Neural progenitor cell (in vitro differentiated cells): ENCODE measurements at places on chromosomes 1 and 21. TPM values are rescaled to one million over a fixed set of nuclear protein-coding genes. Genes with fewer than 3 reads are reported as not detected.

- H3K4me1 ChIP-seq, result peaks cover 56% of the 10 kb centered on the region
- no peaks in the 10 kb centered on the region for H3K36me3 ChIP-seq
- peak; percentile 81 for DNase-seq
- H3K27me3 ChIP-seq, result no peaks in the 10 kb centered on the region
- H3K4me3 ChIP-seq, result no peak overlapping the region
- H3K27ac ChIP-seq, result no peak overlapping the region
Measured at GRCh38 chr1:58155418-58156123, 391.0 kb downstream of the OMA1 start.

- H3K36me3 ChIP-seq, result no peaks in the 10 kb centered on the region
- no peak for DNase-seq
- no peak overlapping the region for H3K27ac ChIP-seq
- H3K4me3 ChIP-seq, result no peak overlapping the region
- H3K4me1 ChIP-seq, result peaks cover 15% of the 10 kb centered on the region
- H3K27me3 ChIP-seq, result no peaks in the 10 kb centered on the region
Measured at GRCh38 chr1:119631086-119631432, 17.0 kb downstream of the ZNF697 start.

Gene CHRNB2
- 0.11 and 2.3 TPM in 2 replicates for total RNA-seq

Gene RPL11
- total RNA-seq, result 1,388 and 2,503 TPM in 2 replicates

DNA sequence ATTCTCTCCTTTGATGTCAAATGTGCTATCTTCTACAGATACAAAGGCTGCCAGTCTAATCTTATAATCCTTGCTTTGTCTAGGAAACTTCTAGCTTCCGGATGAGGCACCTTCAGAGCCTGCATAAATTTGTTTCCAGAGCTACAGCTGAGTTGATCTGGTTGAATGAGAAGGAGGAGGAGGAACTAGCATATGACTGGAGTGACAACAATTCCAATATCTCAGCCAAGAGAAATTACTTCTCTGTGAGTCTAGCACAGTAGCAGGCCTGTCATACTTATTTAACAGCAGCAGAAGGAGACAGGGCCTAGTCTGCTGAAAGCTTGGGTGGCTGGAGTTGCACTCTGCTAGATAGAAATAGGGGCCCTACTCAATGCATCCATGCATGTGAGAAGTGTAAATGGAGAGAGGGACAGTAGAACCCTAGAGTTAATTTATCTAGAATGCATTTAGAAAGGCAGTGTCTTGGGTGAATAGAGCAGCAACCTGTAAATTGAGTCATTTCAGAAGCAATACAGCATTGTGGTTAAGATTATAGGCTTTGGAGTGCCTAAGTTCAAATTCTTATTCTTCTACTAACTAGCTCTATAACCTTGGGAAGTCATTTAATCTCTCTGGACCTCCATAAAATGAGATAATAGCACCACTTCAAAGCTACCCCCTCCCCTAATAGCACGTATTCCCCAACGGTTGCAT is 89.0 kb downstream of the MACF1 start:
- no peaks in the 10 kb centered on the region for H3K27me3 ChIP-seq
- H3K4me1 ChIP-seq, result peaks cover 28% of the 10 kb centered on the region
- H3K27ac ChIP-seq, result peak overlapping the region; percentile 75
- H3K36me3 ChIP-seq, result peaks cover 37% of the 10 kb centered on the region
- H3K4me3 ChIP-seq, result no peak overlapping the region
- DNase-seq, result peak; percentile 67

- H3K27ac ChIP-seq, result no peak overlapping the region
- DNase-seq, result no peak
- H3K27me3 ChIP-seq, result no peaks in the 10 kb centered on the region
- no peak overlapping the region for H3K4me3 ChIP-seq
Measured at GRCh38 chr1:15368888-15369287, 40.8 kb upstream of the EFHD2 start.

GRCh38 chr1:160676869-160677597 is 30.2 kb upstream of the SLAMF1 start:
- no peaks in the 10 kb centered on the region for H3K36me3 ChIP-seq
- peaks cover 3% of the 10 kb centered on the region for H3K4me1 ChIP-seq
- no peak overlapping the region for H3K27ac ChIP-seq
- DNase-seq, result no peak
- no peaks in the 10 kb centered on the region for H3K27me3 ChIP-seq

Gene TIE1
- total RNA-seq, result 0.21 and 0.25 TPM in 2 replicates

DNA sequence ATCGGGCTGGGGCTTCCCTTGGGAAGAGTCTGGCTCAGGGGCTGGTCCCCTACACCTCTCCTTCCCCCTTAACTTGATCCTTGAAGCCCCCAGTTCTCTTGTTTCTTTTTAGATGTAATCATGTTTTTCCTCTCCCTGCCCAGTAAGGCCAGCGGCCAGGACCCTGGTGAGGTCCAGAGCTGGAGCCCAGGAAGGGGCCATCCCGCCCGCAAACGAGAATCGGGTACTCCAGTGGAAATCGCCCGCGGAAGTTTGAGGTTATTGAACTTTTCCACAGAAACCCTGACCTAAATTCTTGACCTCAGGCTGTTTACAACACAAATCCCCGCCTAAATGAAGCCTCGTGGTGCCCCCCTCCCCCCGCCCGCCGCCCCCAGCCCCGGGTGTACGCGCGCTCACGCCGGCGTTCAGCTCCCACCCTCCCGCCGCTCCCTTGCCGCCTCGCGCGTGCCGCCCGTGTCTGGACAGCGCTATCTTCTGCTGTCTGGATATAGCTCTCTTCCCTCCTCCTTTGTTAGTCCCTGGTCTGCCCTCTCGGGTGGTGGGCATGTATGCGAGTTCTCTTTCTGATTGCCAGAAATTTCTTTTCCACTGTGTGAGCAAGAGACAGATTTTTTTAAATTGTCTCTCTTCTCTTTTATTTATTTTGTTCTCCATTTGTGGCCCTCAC is 165.9 kb upstream of the CACNA1E start:
- peaks cover 92% of the 10 kb centered on the region for H3K27me3 ChIP-seq
- peak overlapping the region; percentile 46 for H3K4me3 ChIP-seq
- H3K36me3 ChIP-seq, result no peaks in the 10 kb centered on the region
- H3K4me1 ChIP-seq, result peaks cover 27% of the 10 kb centered on the region

GRCh38 chr1:85952460-85952859 is 204.1 kb downstream of the COL24A1 start:
- no peak overlapping the region for H3K4me3 ChIP-seq
- DNase-seq, result no peak
- no peaks in the 10 kb centered on the region for H3K27me3 ChIP-seq
- no peak overlapping the region for H3K27ac ChIP-seq
- no peaks in the 10 kb centered on the region for H3K36me3 ChIP-seq

Gene FAM167B
- total RNA-seq, result 0.17 and 5.3 TPM in 2 replicates

DNA sequence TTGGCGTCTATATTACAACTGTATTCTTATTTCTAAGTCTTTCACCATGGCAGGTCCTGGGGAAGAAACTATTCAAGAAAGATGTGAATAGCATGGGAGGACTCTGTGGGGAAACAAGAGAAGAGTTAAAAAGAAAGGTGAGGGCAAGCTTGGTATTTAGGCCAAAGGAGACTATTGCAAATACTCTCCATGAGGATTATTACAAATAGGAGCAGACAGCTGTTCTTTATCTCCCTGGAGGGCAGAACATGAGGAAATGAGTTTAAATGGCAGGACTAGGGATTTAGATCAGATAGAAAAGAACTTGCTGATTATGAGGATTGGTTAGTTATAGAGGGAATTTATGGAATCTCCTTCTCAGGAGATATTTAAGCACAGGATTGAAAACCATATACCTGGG is 186.8 kb downstream of the CDC7 start:
- H3K4me1 ChIP-seq, result peaks cover 52% of the 10 kb centered on the region
- no peaks in the 10 kb centered on the region for H3K27me3 ChIP-seq
- no peak overlapping the region for H3K27ac ChIP-seq
- no peaks in the 10 kb centered on the region for H3K36me3 ChIP-seq

Gene L1TD1
- 12.5 and 15.4 TPM in 2 replicates for total RNA-seq

Gene LYPD8
- total RNA-seq, result not detected in 2 replicates

- no peak overlapping the region for H3K27ac ChIP-seq
- H3K27me3 ChIP-seq, result peaks cover 37% of the 10 kb centered on the region
- peak; percentile 1 for DNase-seq
Measured at GRCh38 chr1:41359211-41360073, 1.8 kb upstream of the FOXO6 start.

DNA sequence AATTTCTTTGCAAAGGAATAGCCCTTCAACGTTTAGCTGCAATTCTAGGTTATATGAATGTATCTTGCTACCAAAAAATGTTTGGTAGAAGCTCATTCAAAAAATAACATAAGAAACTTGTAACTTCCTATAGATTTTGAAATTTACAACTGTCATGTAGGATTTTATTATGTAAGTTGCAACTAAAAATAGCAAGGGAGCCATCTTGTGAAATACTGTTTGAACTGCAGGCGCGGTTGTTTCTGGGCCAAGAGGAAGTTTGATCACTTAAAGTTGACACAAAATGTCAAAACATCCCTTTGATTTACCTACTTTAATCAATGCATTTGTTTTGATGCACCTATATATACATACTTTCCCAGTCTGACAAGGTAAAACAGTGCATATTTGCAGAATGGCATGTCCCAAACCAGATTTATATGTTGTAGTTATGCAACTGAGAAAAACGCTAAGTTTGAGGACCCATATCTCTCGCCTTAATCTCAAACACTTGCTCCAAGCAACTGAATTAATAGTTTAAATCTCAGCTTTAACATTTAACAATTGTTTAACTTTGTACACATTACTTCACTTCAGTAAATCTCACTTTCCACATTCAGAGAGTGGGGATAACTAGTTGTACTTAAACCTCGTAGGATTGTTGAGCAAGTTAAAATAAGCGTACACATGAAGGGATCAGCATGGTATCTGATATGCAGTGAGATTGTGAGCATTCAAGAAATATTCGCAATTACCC is 63.9 kb downstream of the KCNK2 start:
- peak; percentile 35 for DNase-seq
- H3K36me3 ChIP-seq, result no peaks in the 10 kb centered on the region
- no peaks in the 10 kb centered on the region for H3K4me1 ChIP-seq

Gene REN
- not detected in 2 replicates for total RNA-seq

- no peaks in the 10 kb centered on the region for H3K36me3 ChIP-seq
- no peaks in the 10 kb centered on the region for H3K4me1 ChIP-seq
- H3K4me3 ChIP-seq, result no peak overlapping the region
- H3K27ac ChIP-seq, result no peak overlapping the region
Measured at GRCh38 chr1:184813528-184814089, 59.0 kb upstream of the EDEM3 start.

DNA sequence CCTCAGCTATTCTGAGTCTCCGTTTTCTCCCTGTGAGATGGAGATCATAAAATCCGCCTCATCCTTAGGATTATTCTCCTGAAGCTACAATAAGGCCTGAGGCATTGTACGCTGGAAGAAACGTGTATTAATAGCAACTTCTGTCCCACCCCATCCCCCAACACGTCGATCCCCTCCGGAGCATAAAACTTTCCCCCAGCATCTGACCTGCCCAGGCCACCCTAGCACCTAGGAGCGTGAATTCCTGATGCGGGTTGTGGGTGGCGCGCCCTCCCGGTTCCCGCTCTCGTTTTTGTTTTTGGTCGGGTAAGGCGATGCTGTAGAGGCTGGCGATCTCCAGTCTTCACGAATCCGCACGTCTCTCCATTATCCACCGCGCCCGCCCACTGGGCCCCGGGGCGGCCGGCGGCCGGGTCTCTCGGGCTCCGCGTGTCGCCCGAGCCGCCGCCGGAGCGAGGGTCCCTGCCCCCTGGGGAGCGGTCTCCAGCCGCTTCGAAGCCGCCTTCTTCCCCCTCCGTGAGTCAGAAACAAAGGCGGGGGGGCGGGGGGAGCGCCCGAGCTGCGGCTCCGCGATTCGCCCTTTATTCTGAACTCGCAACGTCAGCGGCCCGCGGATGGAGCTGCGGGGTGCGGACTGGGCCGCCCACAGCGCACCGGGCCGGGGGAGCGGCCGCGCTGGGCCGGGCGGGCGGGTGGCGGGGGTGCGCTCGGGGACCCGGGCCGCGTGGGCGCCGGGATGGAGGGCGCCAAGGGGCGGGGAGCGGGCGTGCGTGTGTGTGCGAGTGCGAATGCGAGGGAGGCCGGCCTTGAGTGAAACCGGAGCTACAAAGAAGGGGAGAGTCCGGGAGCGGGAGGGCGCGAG is at the start of gene PLEKHO1:
Gene PLEKHO1, plus strand, starts transcription at position 646 of the 862 bp plus-strand sequence. CDS start 342 bp downstream, outside the sequence.
- no peak within 1 kb of the TSS for H3K27ac ChIP-seq
- peak; percentile 76 for DNase-seq
- H3K4me1 ChIP-seq, result peaks cover 21% of the 10 kb centered on the region

Gene CPTP
- 1.0 and 13.5 TPM in 2 replicates for total RNA-seq

GRCh38 chr1:53135735-53136114 is 6.7 kb downstream of the SLC1A7 start:
- no peak for DNase-seq
- H3K27me3 ChIP-seq, result no peaks in the 10 kb centered on the region
- no peak overlapping the region for H3K4me3 ChIP-seq
- H3K4me1 ChIP-seq, result peaks cover 10% of the 10 kb centered on the region
- H3K27ac ChIP-seq, result no peak overlapping the region

Gene IL10
- not detected in 2 replicates for total RNA-seq

GRCh38 chr1:226939438-226940028 is 561 bp upstream of the COQ8A start:
- H3K27me3 ChIP-seq, result peaks cover 7% of the 10 kb centered on the region
- H3K4me3 ChIP-seq, result peak overlapping the region; percentile 45
- H3K4me1 ChIP-seq, result peaks cover 9% of the 10 kb centered on the region
- peak overlapping the region; percentile 60 for H3K27ac ChIP-seq
- H3K36me3 ChIP-seq, result no peaks in the 10 kb centered on the region
- peak; percentile 74 for DNase-seq

GRCh38 chr1:55768327-55768952 is 553.3 kb upstream of the USP24 start:
- H3K27ac ChIP-seq, result no peak overlapping the region
- no peak overlapping the region for H3K4me3 ChIP-seq

- no peaks in the 10 kb centered on the region for H3K36me3 ChIP-seq
- no peak overlapping the region for H3K4me3 ChIP-seq
Measured at GRCh38 chr1:199174336-199174735, 535.5 kb downstream of the PTPRC start.

DNA sequence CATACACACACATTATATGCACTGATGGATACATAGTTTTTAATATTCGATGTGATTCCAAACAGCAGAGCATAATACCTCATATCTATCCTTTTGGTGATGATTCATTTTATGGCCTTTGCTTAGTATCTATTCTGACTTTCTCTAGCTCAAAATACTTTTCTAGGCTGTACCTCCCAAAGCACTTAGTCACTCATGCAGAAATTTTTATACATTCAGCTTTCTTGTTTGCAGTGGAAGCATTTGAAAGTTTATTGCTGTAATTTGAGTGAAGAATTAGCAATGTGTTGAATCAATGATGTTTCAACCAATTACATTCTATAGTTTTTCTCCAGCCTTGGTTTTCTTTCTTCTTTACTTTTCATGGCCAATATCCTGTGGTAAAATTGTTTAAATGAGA is 66.7 kb downstream of the LBR start:
- no peak overlapping the region for H3K27ac ChIP-seq
- no peaks in the 10 kb centered on the region for H3K36me3 ChIP-seq
- H3K4me1 ChIP-seq, result peaks cover under 1% of the 10 kb centered on the region
- H3K4me3 ChIP-seq, result no peak overlapping the region

Gene RAB3B
- total RNA-seq, result 19.3 and 20.4 TPM in 2 replicates

Gene SEMA4A
- total RNA-seq, result 0.69 and 1.8 TPM in 2 replicates
